ENCODE measurements at places on chromosomes 6 and 20. TPM values are rescaled to one million over a fixed set of nuclear protein-coding genes. Genes with fewer than 3 reads are reported as not detected.

FAM184A gene
- total RNA-seq, result 3.8 TPM

TP53TG5 gene
- total RNA-seq, result not detected

CCN5 gene
- 1.1 TPM for total RNA-seq

IL17A gene
- total RNA-seq, result not detected

PRKN gene
- 1.2 TPM for total RNA-seq

PRDM13 gene
- total RNA-seq, result not detected

MAP7 gene
- total RNA-seq, result 18.1 TPM

FOXP4 gene
- 24.6 TPM for total RNA-seq

LHFPL5 gene
- not detected for total RNA-seq

SLC26A8 gene
- total RNA-seq, result 0.30 TPM

MRPS18B gene
- total RNA-seq, result 53.3 TPM

DNA sequence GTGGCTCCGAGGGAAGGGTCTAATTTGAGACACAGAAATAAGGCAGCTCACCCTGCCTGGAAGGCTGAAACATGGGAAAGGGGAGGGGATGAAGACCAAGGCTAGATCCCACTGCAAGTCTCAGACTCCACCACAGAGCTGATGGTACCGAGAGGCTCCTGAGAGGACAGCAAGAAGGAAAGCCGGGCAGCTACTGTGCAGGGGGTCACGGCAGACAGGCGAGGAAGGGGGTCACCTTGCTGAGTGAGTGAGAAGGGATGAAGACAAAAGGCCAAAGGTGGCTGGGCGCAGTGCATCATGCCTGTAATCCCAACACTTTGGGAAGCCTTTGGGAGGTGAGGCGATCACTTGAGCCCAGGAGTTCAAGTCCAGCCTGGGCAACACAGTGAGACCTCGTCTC is 100.7 kb downstream of the ATP9A start:
- no peak for DNase-seq

GRCh38 chr6:146878168-146878951 is 279.6 kb downstream of the ADGB start:
- no peak for DNase-seq

DNA sequence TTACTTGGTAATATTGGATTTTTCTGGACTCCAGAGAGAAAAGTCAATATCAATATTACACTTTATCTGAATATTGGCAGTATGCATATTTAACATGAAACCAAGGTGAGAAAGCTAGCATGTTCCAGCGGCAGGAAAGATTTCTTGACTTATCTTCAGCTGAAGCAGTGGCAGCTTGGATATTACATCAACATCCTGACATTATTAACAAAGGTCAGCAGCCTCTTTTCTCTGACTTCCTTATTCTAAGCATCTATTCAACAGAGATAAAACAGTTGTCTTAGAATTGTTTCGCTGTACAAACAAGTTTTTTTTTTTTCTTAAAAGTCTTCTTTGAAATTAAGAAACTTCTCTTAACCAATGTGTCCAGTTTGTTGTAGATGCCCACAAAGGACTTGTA is 11.8 kb downstream of the DCBLD1 start:
- no peak for DNase-seq

DNA sequence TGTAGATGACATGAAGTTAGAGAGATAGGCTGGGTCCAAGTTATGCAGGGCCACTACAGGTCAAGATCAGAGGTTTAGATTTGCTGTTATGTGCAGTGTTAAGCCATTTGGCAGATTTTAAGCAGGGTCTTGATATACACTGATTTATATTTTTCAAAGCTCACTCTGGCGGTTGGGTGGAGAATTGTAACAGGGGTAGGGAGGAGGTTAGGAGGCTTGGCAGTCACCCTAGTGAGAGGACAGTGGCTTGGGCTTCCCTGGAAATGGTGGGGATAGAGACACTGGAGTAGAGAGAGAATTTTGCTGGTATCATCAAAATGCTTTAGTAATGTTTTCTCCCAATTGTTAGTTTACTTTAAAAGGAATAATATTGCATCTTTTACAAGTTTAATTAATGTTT is 149.5 kb upstream of the SUPT3H start:
- no peak for DNase-seq

GRCh38 chr20:25508083-25508770 is 77.1 kb downstream of the NINL start:
- peak; percentile 91 for DNase-seq

DNA sequence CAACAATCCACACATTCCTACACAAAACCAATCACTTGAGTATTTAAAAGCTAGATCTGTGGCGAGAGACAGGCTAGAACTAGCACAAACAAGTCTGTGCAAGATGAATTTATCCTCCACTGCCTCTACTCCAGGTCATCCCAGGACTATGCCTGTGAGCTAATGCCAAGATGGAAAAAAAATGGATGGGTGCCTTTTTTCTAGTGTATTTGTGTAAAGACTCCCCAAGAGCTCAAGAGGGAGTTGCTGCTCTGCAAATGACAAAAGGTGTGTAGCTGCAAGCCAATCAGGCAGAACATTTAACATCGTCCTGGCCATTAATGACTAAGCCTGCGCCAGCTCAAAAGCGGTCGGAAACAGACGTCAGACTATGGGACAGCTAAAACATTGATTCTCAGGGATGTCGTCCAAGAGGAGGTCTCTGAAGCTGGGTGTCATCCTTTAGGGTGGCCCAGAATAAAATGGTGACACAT is 21.9 kb downstream of the ATXN1 start:
- no peak for DNase-seq

- no peak for DNase-seq
Observed at GRCh38 chr6:147514831-147515230, 6.3 kb downstream of the SAMD5 start.

DNA sequence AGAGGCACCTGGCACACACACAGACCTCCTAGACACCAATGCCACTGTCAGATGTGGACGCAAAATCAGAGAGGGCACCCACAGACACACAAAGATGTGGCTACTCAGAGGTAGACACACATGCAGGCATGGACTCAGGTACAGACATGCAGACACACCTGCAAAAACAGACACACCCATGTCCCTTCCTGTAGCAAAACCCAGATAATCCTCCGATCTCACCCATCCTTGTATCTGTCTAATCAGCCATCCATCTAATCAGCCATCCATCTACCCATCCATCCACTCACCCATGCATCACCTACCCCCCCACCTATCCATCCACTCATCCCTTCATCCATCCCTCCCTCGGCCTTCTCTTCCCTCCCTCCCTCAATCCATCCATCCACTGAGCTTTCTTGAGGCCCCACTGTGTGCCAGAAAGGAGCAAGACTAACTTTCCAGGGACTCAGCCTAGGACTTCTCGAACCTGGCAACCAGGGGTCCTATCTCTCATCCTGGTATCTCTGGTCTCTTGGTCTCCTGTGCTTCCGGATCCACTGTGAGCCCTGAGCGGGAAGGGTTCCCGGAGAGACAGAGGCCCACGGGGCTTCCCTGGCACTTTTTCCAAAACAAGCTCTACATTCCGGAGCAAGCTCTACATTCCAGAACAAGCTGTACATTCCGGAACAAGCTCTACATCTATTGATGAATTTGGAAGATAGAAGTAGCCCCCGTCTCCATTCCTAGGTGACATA is 1.1 kb upstream of the TGM2 start:
- no peak for DNase-seq

DNA sequence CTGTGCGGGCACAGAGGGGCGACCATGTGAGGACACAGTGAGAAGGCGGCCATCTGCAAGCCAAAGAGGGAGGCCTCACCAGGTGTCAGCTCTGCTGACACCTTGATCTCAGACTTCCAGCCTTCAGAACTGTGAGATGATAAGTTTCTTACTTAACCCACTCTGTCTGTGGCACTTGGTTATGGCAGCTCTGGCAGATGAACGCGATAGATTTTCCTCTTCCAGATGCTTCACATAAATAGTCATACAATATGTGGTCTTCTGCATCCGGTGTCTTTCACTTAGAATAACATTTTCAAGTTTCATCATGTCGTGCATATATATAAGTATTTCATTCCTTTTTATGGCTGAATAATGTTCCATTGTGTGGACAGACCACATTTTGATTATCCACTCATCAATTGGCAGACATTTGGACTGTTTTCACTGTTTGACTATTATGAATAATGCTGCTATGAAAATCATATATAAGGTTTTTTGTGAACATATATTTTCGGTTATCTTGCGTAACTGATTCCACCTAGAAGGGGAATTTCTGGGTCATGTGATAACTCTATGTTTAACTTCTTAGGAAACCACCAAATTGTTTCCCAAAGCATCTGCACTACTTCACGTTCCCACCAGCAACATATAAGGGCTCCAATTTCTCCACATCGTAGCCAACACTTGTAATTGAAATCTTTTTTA is 30.2 kb downstream of the PRR18 start:
- no peak for DNase-seq

DNA sequence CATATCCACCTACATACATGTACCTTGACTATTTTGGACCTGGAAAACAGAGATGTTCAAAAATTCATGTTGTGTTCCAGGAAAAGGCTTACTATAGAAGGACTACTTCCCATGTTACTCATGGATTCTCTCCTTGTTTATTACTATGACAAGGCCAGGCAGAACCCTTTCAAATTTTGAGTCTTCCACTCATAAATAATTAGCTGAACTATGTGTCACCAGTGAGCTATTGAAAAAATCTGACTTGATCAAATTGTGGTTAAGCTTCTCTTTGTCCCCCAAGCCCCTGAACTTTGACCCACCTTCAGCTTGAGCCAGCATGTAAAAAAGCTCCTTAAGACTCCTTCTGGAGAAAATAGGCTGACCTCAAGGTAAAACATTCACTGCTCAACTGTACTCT is 1142.8 kb upstream of the EYS start:
- DNase-seq, result no peak

DNA sequence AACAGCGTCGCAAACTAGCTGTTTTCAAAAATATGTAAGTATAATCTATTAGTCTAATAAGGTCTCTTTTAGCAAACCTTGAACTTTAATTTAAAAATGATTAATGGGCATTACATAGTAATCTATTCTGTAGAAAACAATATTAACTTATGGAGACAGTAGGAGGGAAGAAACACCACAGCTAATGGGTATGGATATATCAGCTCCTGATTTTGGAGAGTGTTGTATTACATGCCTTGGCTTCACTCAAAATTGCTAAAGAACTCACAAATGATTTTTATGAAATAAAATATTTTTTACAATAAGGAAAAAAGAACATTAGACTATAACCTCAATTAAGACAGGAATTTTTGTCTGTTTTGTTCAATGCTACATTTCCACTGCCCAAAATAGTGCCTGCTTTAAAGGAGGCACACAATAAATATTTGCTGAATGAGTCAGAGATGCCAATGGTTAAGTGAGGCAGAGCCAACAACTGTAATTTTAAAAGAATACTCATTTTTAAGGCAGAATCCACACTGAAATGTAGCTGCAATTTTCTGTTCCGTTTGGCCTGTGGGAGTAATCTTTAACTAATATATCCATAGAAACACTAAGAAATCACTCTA is 15.7 kb downstream of the ATG5 start:
- DNase-seq, result no peak

DNA sequence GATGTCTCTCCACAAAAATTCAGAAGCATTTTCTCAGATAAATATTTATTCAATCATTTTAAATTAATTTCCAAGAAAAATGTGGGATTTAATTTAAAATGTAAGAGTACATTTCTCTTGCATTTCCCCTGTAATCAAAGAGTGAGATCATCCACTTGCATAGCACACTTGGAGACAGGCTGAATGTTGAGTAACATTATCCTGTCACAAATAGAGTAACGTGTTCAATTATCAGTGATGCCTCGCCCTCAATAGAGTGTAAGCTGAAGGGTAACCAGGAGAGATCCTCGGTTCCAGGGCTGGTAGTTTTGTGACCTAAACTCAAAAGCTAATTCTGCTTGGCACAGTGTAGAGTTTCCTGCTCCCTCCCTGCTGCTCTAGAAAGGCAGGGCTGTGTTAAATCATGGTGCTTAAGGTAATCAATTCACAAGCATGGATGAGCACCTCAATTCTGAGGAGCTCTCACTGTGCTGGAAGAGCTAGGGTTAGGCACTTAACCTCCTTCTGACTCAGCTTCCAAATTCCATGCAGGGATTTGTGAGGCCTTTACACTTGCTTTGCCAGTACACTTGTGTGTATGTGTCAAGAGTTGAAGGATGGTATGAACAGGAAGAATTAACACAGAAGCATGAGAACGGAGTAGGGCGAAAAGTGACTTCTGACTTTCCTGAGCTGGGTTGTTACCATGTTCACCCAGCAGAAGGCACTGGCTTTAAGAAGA is 56.6 kb downstream of the MMUT start:
- DNase-seq, result no peak

- DNase-seq, result no peak
Observed at GRCh38 chr20:50267041-50267865, 76.6 kb downstream of the CEBPB start.

GRCh38 chr20:17870086-17870740 is 98.4 kb downstream of the SNX5 start:
- no peak for DNase-seq

DNA sequence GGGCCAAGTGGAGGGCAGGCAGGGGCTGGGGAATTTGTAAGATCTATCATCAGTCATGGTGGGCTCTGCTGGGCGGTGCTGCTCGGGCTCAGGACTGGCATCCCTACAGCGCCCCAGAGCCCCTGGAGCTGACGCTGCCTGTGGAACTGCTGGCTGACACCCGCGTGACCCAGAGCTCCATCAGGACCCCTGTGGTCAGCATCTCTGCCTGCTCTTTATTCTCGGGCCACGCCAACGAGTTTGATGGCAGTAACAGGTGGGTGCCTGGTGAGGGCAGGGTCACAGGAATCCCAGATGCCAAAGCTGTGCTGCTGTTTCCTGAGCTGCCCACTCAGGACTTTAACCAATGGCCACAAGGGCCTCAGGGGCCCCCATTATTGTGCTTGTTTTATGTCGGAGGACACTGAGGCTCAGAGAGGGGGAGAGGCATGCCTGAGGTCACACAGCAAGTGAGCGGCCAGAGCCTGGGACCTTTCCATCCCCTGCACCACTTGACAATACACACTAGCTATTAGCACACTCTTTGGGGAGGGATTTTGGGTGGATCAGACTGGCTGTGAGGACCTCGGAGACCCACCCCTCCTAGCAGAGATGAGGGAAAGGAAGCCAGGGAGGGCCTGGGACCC is 6.3 kb downstream of the BPIFB2 start:
- DNase-seq, result no peak

DNA sequence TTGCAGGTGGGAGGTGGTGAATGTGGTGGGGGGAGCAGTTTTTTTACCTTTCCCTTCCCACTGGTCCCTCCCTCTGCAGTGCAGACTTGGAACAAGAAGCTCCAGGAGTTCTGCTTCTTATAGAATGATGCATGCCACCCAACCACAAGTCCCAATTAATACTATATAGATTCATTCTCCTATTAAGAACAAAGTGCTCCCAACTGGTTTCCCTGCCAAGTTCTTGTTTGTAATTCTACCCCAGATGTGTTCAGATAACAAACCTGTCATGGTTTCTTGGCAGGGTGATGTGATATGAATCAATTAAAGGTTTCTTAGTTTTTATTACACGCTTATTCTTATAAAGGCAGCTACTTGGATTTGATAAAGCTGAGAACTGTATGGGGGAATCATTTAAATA is 23.9 kb downstream of the HDDC2 start:
- no peak for DNase-seq

Measured in left lobe of liver (tissue), 2 donors.